Breast epithelium (tissue), 4 donors: ENCODE measurements at places on chromosomes 5 and 9. TPM values are rescaled to one million over a fixed set of nuclear protein-coding genes. Genes with fewer than 3 reads are reported as not detected.

DNA sequence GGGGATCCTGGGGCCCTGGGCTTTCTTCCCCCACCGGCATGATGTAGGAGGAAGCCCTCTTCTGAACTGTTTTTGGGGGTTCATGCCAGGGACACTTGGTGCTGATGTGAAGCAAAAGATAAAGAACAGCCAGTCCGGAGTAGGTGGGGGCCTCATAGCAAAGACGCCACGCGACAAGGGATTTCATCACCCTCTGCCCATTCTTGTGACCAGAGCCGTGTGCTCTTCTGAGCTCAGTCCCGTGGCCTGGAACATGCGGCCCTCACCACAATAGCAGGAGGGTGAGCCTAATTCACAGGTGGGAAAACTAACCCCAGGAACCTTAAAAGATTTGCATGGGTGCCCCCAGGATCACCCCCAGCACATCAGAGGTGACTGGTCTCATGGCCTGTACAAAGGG is 225.9 kb downstream of the HSPA4 start:
- no peak overlapping the region for H3K27ac ChIP-seq
- no peaks in the 10 kb centered on the region for H3K27me3 ChIP-seq
- H3K4me1 ChIP-seq, result no peaks in the 10 kb centered on the region
- DNase-seq, result no peak

DNA sequence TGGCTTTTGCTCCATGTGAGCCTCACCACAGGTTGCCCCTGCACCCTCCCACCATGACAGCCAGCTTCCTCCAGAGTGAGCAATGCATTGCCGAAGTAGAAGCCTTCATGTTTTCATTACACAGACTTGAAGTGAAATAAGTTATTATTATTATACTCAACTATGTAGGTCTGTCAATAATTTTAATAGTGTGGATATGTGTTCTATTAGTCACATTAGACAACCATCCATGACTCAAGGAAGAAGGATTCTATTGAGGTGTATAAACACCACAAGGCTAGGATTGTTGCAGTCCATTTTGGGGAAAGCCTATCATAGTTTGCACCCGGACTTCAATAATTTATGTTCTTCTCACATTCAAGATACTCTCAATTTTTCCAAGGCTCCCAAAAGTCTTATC is 369.5 kb downstream of the TAF11L14 start:
- H3K27ac ChIP-seq, result no peak overlapping the region
- DNase-seq, result no peak
- no peak overlapping the region for H3K4me3 ChIP-seq

- no peaks in the 10 kb centered on the region for H3K36me3 ChIP-seq
- no peak overlapping the region for H3K27ac ChIP-seq
- H3K4me3 ChIP-seq, result no peak overlapping the region
- H3K27me3 ChIP-seq, result no peaks in the 10 kb centered on the region
Observed at GRCh38 chr9:77943057-77943456, 88.6 kb downstream of the GNAQ start.

GRCh38 chr5:55577353-55578060 is 42.7 kb upstream of the PLPP1 start:
- peak overlapping the region; percentile 2 for H3K4me3 ChIP-seq
- H3K27ac ChIP-seq, result peak overlapping the region; percentile 86
- no peaks in the 10 kb centered on the region for H3K36me3 ChIP-seq

DNA sequence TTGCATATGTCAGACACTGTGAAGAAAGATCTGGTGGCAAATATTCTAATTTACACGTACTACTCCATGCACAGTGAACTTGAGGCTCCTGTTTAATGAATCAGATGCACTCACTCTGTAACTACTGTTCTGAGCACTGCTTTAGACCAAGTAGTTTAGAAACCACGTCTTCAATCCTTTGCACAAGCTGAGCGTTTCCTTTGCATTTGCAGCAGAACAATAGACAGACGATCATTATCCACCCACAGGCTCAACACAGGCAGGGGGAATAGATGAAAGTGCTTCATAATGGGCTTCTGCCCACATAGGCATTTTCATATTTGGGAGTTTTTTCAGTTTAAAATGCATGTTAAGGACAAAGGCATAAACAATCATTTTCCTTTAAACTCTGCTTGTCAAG is 423.3 kb upstream of the ADAMTS16 start:
- no peak overlapping the region for H3K27ac ChIP-seq
- no peaks in the 10 kb centered on the region for H3K4me1 ChIP-seq
- H3K27me3 ChIP-seq, result no peaks in the 10 kb centered on the region
- no peak for DNase-seq
- no peaks in the 10 kb centered on the region for H3K36me3 ChIP-seq

DNA sequence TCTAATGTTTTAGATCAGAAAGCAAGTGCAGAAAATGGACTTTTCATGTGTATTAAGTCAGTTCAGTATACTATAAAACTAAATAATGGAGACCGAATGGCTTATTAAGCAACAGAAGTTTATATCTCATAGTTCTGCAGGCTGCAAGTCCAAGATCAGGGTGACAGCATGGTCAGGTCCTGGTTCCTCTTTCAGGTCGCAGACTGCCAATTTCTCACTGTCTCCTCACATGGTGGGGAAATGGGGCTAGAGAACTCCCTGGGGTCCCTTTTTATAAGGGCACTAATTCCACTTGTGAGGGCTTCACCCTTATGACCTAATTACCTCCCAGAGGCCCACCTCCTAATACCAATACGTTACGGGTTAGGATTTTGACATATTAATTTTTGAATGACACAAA is 48.7 kb downstream of the RICTOR start:
- H3K4me3 ChIP-seq, result no peak overlapping the region
- no peaks in the 10 kb centered on the region for H3K27me3 ChIP-seq

DNA sequence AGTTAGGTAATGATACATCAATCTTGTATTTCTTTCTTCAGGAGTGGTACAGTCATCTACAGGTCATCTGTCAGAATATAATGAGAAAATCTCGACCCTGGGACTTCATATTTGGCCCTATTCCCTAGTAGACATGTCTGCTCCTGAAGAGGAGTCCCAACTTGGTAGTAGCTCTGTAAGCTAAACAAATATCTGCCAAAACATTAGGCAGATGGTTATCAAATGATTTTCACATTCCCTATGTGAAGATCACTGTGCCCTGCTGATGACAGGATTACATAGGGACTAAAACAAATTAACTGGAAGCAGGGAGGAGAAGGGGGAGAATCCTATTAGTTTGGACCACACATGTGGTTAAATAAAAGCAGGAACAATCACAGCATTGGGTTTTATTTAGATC is 138.6 kb upstream of the NFIB start:
- no peaks in the 10 kb centered on the region for H3K27me3 ChIP-seq
- no peak for DNase-seq
- H3K4me3 ChIP-seq, result no peak overlapping the region

- no peak overlapping the region for H3K27ac ChIP-seq
- H3K36me3 ChIP-seq, result no peaks in the 10 kb centered on the region
- peaks cover 28% of the 10 kb centered on the region for H3K4me1 ChIP-seq
Observed at GRCh38 chr9:136805207-136805740, 2.5 kb upstream of the RABL6 start.

- no peak overlapping the region for H3K4me3 ChIP-seq
- H3K27ac ChIP-seq, result peak overlapping the region; percentile 4
- no peaks in the 10 kb centered on the region for H3K36me3 ChIP-seq
- no peaks in the 10 kb centered on the region for H3K4me1 ChIP-seq
- no peak for DNase-seq
- H3K27me3 ChIP-seq, result no peaks in the 10 kb centered on the region
Observed at GRCh38 chr5:180595381-180596114, 4.2 kb upstream of the SCGB3A1 start.

- no peaks in the 10 kb centered on the region for H3K36me3 ChIP-seq
- H3K4me3 ChIP-seq, result no peak overlapping the region
- H3K27me3 ChIP-seq, result no peaks in the 10 kb centered on the region
- DNase-seq, result no peak
- H3K4me1 ChIP-seq, result no peaks in the 10 kb centered on the region
- H3K27ac ChIP-seq, result no peak overlapping the region
Observed at GRCh38 chr5:36181774-36182173, 29.9 kb downstream of the SKP2 start.

DNA sequence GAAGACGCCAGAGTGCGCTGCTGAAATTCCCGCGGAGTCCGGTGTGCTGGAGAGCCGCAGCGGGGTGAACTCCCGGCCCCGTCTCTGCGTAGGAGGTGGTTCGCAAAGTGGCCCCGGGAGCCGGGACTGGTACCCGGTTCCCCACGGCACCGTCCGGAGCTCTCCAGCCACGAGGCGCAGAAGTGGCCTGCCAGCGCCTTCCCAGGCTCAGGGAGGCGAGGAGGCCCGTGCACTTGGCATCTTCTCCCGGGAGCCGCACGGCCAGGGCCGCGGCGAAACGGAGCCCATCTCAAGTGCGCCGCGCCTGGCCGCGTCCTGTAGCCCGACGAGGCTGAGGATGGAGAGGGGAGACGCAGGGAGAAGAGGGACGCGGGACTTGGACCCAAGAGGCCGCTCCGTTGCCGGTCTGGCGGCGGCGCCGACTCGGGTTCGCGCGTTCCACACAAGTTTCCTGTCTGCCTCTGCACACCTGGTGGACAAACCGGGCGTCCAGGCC is 1.1 kb upstream of the IRX1 start:
- H3K27ac ChIP-seq, result peak overlapping the region; percentile 90
- no peak for DNase-seq
- H3K27me3 ChIP-seq, result peaks cover 72% of the 10 kb centered on the region

DNA sequence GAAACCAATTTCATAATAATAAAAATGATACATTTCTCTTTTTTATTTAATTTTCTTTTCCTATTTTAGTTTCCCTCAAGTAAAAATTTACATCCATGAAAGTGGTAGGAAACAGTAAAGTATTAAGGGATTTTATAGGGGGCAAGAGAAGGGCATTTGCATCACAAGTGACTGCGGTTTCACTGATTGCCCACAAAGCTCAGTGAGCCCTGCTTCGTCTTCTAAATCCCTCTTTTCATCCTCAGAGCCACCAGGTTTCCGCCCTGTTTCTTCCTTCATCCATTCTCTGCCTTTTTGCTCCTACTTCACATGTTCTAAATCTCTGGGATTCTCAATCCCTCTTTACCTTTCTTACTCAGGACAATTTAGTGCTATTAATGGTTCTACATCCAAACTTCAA is 491.4 kb downstream of the LRRC70 start:
- H3K27me3 ChIP-seq, result no peaks in the 10 kb centered on the region
- H3K4me1 ChIP-seq, result no peaks in the 10 kb centered on the region
- H3K36me3 ChIP-seq, result no peaks in the 10 kb centered on the region
- DNase-seq, result no peak
- no peak overlapping the region for H3K4me3 ChIP-seq

DNA sequence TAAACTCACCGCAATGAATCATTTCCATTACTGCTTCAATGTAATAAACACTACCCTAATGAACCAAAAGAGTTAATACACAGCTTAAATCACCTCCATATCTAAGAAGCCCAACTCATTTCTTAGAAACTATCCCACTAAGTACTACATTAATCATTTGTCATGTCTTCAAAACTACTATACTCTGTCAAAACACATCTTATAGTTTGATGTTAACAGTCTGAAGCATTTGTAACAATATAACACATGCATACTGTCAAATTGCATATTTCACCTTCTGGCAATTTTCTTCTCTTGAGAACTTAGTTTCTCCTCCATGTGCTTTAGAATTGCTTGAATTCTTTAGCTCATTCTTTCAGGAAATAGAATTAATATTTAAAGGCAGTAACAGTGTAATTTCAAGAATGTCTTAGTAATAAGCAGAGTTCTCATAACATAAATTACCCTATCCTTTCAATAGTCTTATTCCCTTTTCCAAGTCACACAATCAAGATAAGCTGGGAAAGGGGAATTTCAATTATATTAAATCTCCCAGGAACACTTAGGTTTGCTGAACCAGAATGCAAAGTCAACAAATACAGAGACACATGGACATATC is 199.7 kb downstream of the ATPSCKMT start:
- no peaks in the 10 kb centered on the region for H3K27me3 ChIP-seq
- no peak overlapping the region for H3K27ac ChIP-seq
- DNase-seq, result no peak
- H3K4me1 ChIP-seq, result no peaks in the 10 kb centered on the region
- H3K36me3 ChIP-seq, result no peaks in the 10 kb centered on the region

DNA sequence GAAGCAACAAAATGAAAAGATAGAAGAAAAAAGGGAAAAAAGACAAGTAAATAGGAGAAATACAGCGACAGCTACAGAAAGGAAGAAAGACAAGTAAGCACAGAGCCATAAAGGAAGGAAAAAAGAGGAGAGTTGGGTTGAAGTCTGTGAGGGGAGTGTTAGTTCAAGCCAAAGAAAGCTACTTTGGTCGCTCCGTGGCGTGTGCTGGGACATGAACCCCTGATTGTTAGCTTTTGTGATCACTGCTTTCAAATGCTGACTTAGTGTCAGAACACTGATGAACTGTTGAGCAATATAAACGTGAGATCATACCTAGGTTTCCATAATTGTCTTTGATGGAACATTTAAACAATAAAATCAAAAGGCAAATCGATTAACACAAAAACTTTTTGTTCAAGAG is 370.1 kb downstream of the TMEM161B start:
- no peak overlapping the region for H3K4me3 ChIP-seq
- no peaks in the 10 kb centered on the region for H3K36me3 ChIP-seq
- H3K27me3 ChIP-seq, result no peaks in the 10 kb centered on the region
- DNase-seq, result no peak
- H3K27ac ChIP-seq, result no peak overlapping the region
- no peaks in the 10 kb centered on the region for H3K4me1 ChIP-seq

DNA sequence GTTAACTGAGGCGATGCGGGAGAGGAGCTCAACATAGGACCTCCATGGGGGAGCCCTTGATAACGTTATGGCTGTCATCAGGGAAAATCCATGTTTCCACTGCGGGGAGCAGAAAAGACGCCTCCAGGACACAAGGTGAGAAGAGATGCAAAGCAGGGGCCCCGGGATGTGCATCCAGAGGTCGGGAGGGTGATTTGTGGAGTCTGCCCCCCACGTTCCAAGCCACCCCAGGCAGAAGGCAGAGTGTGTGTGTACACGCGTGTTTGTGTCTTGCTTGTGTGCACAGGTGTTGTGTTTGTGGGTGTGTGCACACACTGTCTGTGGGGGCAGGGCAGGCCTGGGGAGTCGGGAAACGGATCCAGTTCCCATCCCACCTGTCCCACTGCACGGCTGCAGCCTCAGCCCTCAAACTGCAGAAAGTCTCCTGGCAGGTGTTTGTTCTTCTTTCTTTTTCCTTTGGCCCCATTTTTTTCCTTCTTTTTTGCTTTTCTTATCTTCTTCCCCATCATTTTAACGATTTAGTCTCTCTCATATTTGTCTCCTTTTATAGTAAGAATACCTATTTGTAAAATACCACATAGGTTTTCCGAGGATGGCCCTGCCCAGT is 17.4 kb upstream of the PLEKHG4B start:
- no peak for DNase-seq
- H3K4me3 ChIP-seq, result no peak overlapping the region
- no peaks in the 10 kb centered on the region for H3K36me3 ChIP-seq
- no peaks in the 10 kb centered on the region for H3K27me3 ChIP-seq
- H3K4me1 ChIP-seq, result no peaks in the 10 kb centered on the region

SLC1A1 gene
- total RNA-seq, result 7.3 TPM

FBXL7 gene
- 10.8 TPM for total RNA-seq

IER5L gene
- total RNA-seq, result 18.1 TPM

ARSI gene
- 1.3 TPM for total RNA-seq

SLC22A4 gene
- total RNA-seq, result 4.5 TPM

SLC34A3 gene
- not detected for total RNA-seq

FANCC gene
- 4.2 TPM for total RNA-seq

ADAM19 gene
- 1.9 TPM for total RNA-seq

PDE6A gene
- total RNA-seq, result 0.15 TPM

CD180 gene
- 0.98 TPM for total RNA-seq

GDF9 gene
- total RNA-seq, result 0.64 TPM

LCN9 gene
- not detected for total RNA-seq

MCC gene
- 29.4 TPM for total RNA-seq

ARL14EPL gene
- not detected for total RNA-seq

WNK2 gene
- not detected for total RNA-seq
